HTR-8/SVneo (cell line): ENCODE measurements at places on chromosomes 5 and 9.

DNA sequence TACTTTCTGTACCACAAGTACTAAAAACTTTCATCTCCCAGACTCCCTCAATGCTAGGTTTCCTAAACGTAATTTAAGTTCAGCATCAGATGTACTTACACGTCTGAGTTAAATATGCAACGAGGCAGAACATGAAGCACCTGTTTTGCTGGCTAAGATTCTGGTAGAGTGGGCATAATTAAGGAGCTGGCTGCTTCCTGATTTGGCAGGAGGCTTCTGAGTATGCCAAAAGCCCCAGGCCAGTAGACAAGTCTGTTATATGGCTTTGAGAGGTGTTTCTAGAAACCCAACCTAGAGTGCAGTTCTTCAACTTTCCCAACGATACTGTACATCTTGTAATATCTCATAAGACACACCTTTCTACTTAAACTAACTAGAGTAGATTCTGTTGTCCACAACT lies 13.6 kb downstream of the TICAM2 start:
- no peak for DNase-seq

DNA sequence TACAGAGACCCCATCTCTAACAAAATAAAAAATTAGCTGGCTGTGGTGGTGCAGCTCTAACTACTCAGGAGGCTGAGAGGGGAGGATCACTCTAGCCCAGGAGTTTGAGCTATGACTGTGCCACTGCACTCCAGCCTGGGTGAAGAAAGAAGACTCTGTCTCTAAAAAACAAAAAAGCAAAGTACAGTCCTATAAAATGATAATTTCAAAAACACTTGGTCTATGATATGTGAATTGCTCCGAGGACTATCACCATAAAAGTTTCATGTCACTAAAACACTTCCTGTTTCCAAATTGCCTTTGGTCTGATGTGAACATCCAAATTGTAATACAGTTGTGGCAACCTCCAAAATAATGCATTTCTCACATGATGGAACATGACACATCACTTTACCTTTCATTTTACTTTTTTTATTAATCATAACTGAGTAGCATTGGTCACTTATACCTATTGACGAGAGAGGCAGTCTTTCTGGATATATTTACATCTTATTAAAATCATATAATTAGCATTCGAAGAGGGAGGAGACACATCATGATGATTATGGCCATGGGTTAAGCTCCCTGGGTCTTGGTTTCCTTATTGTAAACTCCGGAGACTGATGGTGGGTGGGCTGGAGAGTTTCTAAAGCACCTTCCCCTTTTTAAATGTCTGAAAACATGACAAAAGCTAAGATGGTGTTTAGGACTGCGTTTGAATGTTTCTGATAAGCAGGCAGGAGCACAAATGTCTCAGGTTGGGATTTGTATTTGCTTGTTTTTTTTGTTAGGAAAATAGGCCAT lies 25.8 kb upstream of the CD180 start:
- DNase-seq: no peak

DNA sequence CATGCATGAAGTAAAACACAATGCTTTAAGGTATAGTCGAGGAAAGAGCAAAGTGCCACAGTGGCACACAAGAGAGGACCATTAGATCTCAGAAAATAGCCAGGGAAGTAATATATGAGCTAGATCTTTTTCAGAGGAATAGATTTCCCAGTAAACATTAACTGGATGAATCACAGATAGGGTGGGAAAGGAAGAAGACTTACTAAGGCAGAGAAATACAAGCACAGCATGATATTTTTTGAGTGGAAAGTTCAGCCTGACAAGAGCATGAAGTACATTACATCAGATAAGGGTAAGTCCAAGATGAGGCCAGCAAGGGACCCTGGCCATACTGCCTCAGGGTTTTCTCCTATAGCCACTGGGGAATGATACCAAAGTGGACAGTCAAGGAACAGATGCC lies 804.6 kb upstream of the DMAC1 start:
- no peak for DNase-seq

DNA sequence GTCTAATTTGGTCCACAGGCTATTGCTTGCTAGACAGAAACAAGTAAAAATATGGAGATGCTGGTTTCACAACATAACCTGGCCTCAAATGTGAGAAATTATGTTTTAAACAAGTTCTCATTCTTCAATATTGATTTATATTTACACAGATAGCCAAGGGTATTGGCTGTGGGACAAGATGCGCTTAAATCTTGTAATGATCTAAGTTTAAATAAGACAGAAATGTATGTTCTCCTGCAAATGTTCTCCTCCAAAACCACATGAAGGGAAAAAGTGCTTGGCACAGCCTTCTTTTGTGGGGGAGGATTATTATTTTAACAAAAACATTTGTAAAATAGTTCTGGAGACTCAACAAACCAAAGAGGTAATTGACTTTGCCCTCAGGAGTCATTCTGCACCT lies 356.0 kb downstream of the DMAC1 start:
- no peak for DNase-seq

DNA sequence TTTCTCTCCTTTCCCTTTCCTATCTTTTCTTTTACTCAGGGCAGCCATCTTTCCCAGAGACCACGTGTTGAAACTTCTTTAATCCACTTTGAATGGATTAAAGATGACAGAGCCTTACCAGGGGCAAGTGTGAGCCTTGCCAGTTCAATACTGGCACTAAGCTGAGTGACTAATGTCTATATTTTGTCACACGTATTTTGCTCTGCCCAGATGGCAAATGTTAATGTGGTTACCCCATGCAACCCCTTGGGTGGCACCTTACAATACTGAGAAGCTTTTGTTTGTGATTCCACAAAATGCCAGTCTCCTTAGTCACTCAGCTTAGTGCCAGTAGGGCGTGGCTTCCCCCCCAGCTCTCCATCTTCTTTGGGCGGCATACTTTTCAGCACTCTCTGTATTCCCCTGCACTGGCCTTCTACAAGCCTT lies 24.8 kb downstream of the ANXA1 start:
- DNase-seq: peak; percentile 24
